IMR-90 (cell line): ENCODE measurements at places on chromosomes 4 and X. TPM values are rescaled to one million over a fixed set of nuclear protein-coding genes. Genes with fewer than 3 reads are reported as not detected.

BRS3 gene
- not detected in 2 replicates for total RNA-seq

SLC9B1 gene
- 0.18 and 0.28 TPM in 2 replicates for total RNA-seq

GRCh38 chr4:90544532-90545045, 417.4 kb downstream of the CCSER1 start:
- no peak for DNase-seq

- DNase-seq = no peak
These were observed 96.4 kb downstream of the ANXA10 start for GRCh38 chr4:168188754-168189153.

- DNase-seq = no peak
These were observed 346.1 kb downstream of the GRXCR1 start for GRCh38 chr4:43238585-43238984.

DNA sequence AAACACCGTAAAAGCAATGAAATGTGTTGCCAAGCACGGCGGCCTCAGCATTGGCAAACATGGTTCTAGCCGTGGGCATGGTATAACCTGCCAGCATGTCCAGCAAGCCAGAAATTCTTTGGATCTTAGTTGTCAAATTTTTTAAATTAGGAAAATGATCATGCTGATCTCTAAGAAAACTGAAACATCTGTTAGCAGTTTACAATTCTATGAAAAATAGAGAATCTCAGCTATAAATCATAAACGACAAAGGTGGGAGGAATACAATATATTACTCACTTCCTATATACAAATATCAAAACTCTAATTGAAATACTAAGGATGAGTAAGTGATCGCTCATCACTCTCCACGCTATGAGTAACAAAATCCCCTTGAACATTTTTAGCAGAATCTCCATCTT, 130.3 kb downstream of the ADGRA3 start:
- DNase-seq = peak; percentile 74

DNA sequence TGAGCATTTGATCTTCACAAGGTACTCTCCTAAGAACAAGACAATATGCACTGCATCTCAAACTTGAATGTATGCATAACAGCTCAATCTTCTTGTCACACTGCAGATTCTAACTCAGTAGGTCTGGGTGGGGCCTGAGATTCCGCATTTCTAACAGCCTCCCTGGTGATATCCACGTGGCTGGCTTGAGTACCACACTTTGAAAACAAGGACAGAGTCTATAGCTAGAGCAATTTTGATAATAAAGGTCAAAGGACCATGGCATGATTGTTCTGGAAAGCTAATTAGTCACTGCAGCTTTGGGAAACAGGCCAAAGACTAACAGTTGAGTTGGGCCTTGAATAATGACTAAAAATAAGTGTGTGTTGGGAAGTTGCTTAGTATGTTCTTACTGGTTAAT, 213.3 kb downstream of the GBA3 start:
- no peak for DNase-seq

DNA sequence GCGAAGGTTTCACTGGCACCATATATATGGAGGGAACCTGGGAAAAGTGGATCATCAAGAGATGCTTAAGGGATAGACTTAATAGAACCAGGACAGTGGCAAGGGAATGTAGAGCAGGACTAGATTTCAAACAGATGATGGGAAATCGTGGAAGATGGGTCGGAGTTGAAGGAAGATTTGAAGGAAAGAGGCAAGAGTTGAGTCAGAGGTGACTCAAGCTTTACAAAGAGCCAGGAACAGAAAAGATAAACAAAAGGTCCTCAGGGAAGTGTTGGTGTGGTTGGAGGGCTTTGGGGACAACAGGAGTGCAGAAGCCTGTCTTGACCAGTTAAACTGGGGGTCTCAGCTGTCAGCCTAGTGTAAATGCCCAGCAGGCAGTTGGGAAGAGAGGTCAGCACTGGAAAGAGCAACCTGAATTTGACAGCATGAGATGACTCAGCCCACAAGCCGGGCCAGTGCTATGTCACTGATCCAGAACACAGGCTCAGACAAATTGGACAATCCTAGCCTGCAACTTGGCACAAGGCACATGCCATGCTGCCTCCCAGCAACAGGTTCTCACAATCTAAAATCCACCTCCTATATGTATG, 230.5 kb downstream of the IDS start:
- no peak for DNase-seq

DNA sequence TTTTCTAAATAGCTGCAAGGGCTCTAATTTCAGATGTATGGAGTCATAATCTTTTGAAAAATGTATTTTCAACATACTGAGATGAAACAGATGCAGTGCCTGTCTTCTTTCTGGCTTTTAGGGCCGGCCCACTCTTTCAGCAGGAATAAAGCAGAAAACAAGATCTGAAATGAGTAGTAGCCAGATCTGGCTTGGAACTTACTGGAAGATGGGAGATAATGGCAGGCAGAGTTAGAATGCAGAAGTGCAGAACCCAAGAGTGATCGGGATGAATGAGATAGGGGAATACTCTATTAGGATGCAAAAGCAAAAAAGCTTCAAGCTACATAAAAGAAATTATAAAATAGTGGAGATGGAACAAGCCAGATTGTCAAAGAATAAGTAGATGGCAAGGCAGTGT, 1.4 kb upstream of the FAM120C start:
- no peak for DNase-seq
